Endodermal cell (in vitro differentiated cells): ENCODE measurements at places on chromosomes 16 and 17.

DNA sequence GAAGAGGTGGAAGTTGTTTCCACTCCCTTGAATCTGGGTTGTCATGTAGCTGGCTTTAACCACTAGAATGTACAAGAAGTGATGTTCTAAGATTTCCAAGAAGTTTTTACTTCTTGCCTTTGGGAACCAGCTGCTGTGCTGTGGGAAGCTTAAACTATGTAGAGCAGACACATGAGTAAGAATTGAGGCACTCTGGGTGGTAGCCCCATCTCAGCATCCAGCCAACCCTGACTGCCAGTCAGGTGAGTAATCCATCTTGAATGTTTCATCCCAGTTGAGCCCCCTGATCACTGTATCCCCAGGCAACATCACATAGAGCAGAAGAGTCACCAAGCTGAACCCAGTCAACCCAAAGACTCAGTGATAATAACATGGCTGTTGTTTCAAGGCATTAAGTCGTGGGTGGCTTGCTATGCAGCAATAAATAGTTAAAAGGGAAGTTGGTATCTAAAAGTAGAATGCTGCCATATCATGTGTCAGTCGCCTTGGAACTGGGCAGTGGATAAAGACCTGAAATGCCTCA lies 62.8 kb upstream of the GPR139 start:
- no peak for DNase-seq

DNA sequence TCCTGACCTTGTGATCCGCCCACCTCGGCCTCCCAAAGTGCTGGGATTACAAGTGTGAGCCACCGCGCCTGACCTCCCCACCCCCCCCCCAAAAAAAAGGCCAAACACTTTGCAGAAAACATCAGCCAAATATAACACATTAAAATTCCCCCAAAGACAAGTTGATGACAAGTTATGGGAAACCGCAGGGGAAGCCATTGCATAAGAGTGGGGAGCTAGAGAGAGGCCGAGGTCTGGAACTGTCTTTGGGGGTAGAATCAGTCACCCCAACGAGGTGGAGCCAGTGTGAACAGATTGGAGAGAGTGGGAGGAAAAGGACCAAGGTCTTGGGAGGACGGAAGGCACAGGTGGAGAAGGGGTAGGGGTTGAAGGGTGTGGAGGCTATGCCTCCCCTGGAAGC lies 2.8 kb downstream of the DRC3 start:
- DNase-seq: no peak

- DNase-seq: peak; percentile 77
These were observed 28.0 kb downstream of the ARHGAP23 start for GRCh38 chr17:38456031-38456815.

DNA sequence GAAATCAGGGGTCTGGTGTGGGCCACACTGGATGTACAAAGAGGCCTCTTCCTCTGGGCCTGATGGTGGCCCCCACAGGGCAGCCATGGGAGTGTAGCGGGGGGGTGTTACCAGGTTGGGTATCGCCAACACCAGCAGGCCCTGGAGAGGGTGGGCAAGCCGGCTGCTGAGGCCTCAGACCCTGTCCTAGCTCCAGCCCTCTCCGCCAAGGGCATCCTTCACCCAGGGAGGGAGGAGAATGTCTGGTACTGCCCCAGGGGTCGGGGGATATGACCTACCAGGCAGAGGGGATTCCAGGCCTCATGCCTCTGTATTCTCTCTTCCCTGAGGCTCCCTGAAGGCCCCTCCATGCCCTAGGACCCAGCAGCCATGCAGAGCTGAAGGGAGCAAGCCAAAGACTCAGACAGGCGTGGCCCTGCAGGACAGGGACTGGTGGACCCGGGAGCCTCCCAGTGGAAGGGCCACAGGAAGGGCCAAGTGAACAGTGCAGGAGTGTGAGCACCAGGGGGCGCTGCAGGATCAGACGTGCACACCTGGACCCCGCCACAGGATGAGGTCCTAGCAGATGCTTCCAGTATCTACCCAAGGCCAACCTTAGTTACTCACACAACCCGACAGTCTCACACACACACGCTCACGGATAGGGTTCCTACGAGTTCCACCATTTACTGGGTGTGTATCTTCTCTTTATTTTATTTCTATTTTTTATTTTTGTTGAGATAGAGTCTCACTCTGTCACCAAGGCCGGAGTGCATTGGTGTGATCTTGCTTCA lies 10.9 kb upstream of the CES4A start:
- peak; percentile 97 for DNase-seq

DNA sequence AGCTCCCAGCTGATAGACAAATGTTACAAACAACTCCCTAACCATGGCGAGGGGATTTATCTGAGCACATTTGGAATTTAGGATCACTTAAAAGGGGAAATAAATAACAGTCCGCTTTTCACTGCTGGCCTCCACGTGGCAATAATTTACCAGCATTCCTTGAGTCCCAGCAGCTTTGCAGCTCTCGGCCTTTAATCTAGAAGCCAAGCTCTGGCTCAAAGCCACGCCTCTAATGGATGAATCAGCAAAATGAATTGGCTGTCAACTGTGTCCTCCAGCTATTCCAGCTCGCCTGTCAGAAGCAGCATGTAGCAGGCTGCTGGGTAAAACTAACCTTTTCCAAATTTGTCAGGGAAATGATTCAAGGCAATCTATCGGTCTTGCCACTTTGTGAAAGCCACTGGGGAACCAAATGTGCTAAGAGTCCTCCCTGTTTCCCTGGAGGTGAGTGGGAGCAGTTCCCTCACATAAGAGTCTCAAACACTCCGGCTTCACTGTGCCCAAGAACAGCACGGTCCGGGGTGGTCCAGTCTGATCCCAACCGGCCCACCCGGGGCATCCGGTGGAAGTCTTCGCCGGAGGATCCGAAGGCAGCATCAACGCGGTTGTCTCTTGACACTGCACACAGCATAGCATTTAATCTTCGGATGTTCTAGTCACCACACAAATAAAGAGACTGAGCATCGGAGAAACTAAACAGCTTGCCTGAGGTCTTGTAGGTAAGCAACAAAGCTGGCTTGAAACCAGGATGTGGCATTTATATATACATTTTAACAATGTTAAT lies 143.3 kb downstream of the PARN start:
- peak; percentile 75 for DNase-seq

- no peak for DNase-seq
These were observed 9.5 kb upstream of the ITGA2B start for GRCh38 chr17:44398692-44399691.

- DNase-seq: no peak
These were observed 405.0 kb downstream of the WWOX start for GRCh38 chr16:78504401-78504851.

GRCh38 chr16:88924834-88925539 lies 52.0 kb downstream of the CBFA2T3 start:
- peak; percentile 87 for DNase-seq

GRCh38 chr16:50683689-50684374 lies 2.7 kb upstream of the SNX20 start:
- DNase-seq: no peak

GRCh38 chr17:5975661-5976060 lies 94.5 kb upstream of the WSCD1 start:
- no peak for DNase-seq

- no peak for DNase-seq
These were observed 109.2 kb downstream of the C16orf95 start for GRCh38 chr16:87207965-87208364.

DNA sequence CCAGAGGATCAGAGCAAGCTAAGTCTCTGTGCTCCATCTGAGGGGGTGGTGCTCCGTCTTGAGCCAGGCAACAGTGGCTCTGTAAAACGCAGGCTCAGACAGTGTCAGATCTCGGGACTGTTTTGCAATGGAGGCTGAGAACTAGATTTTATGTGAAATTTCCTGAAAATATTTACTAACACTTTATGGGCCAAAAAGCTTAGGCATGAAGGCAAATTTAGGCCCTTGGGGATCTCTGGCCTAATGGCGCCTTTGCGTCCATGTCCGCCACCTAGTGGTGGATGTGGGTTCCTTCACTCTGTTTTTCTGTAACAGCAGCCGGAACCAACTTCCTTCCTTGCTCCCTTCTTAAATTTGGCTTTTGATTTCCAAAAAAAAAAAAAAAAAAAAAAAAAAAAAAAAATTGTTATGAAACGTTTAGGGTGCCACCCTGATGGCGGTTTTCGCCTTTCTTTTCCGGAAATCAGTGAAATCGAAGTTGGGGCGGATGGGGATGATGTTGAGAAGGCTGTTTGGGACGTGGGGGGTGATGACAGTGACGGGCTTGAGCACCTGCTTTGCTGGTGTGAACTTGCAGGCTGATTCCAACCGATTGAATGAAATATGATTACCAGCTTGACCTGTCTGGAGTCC lies 14.0 kb upstream of the ELAC2 start:
- DNase-seq: peak; percentile 86

GRCh38 chr17:6487251-6488007 lies 43.2 kb downstream of the PIMREG start:
- no peak for DNase-seq
